WERI-Rb-1 (cell line): ENCODE measurements at places on chromosomes 1 and 21.

DNA sequence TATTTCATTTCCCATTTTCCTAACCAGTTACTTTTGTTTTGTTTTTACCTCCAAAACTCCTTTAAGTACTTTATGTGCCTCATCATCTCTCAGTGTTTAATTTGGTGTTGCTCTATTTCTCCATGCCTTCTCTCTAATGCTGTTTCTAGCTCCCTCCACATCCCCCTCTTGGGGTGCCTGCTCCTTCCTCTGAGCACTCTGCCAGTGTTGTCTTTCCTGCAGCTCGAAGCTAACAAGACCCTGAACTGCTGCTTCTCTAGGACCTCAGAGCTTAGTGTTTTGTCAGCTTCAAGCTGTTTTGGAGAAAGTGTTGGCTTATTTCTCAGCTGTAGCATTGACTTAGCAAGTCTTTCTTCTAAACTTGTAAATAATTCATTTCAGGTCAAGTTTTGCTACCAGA is 290.6 kb downstream of the DPYD start:
- no peak for DNase-seq

DNA sequence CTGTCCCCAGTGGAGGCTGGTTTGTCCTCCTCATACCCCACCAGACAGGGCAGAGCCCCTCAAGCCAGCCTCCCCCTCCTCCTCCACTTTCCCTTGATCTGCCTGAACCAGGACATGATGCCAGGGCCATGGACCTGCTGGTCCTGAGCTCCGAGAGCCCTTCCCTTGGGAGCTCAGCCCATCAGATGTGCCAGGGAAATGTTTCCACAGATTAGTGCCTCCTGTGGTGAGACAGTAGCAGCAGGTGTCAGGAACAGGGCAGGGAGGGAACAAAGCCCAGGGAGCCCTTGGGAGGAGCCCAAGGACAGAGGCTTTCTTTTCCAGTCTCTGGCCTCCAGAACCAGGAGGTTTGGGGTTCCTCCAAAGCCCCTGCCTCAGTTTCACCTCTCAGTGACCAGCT is 14.6 kb upstream of the SLC41A1 start:
- peak; percentile 73 for DNase-seq

DNA sequence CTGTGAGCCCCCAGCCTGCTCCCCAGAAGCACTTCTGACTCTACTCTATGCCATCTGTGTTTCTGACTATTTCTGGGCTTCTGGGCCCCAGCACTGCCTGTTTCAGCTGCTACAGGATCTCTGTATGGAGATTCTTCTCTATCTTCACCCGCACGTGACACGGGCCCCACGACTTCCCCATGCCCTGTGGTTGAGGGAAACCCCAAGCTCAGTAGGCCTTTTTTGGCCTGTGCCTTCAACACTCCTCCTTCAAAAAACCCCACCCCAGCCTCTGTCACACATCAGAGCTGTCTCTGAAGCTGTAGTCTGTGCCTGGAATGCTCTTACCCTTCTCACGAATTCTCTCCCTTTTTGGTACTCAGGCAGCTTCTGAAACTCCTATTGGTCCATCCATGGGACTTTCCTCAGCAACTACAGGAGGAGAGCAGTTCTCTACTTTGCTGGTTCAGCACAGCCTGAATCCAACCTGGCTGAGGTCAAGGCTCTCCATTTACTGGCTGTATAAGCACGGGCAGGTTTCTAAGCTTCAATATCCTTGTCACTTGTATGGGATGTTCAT is 2.0 kb upstream of the NID1 start:
- no peak for DNase-seq

- DNase-seq = no peak
These were observed 83.4 kb downstream of the PDE9A start for GRCh38 chr21:42736646-42737350.

GRCh38 chr1:24861821-24862727 is 68.0 kb downstream of the RUNX3 start:
- DNase-seq = no peak

DNA sequence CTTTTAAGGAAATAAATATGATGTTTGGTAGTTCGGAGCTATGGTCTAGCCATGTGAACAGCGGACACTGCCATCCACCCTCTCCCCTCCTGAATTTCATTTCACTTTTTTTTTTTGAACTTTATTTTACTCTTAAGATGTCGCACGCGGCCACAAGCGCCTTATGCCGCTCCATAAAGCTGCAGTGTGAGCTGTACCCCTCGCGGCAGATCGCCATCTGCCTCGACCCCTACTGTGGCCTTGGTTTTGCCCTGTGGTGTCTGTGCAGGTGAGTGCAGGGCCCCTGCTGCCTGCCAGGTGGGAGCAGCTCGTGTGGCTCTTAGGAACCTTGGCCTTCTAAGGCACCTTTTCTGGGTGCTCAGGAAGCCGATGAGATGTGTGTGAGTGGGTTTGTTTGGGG is 48.1 kb downstream of the S100B start:
- no peak for DNase-seq

DNA sequence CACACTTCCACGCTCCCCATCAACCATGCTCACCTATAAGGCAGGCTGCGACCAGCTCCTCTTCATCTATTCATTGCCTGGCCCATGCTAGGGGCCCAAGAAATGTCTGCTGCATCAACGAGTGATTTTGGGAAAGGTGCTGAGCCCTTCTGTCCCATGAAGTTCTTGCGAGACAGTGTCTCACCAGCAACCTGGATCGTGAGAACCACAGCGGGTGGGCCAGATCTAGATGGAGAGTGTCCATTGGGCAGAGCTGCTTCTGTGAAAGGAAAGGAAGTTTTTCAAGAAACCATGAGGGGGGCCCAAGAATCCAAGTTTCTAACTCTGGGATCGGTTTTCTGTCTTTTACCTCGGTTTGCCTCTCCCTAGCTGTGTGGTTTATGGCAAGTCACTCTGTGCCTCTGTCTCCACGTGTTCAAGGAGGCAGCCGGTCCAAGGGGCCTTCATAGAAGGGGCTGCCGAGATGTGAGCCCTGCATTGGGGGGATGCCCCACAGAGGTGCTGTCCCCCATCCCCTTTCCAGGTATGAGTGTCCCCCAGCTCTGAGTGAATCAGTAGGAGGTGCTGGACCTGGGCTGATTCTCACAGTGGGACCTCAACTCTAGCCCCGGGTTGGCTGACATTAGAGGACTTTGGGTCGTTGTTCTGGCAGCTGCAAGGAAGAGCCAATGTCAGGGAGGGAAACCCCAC is 8.3 kb upstream of the PADI1 start:
- no peak for DNase-seq

DNA sequence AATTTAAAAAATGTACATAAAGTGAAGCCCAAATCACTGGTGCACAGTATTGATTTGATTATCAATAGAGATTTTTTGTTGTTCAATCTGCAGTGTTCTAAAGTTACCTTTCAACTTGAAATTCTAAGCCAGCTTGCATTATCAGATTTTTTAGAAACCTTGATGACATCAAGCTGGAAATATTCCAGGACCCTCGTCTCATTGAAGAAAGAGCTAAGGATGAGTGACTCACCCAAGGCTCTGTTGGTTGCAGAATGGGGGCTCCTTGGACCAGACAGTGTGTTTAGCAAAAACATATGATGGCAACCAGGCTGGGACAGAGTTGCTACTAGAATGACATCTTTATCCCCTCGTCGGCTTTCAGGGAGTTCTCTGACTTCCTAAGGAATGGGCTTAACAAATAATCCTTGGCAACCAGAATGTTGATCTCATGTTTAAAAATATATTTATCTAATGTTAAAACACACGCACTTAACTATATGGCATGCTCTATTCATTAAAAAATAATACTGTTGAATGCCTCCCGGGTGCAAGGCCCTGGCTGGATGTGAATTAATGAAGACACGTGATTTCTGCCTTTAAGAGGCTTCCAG is 79.7 kb downstream of the RUNX3 start:
- DNase-seq = no peak

GRCh38 chr21:33299181-33299752 is 25.5 kb upstream of the IFNAR1 start:
- DNase-seq = no peak
